ENCODE measurements at places on chromosomes 11 and 22.
A peak's percentile ranks its signal among the peaks of the same experiment; 100 is the strongest.

GRCh38 chr11:8754241-8754640, 71.6 kb downstream of the RPL27A start:
- no peak for DNase-seq

DNA sequence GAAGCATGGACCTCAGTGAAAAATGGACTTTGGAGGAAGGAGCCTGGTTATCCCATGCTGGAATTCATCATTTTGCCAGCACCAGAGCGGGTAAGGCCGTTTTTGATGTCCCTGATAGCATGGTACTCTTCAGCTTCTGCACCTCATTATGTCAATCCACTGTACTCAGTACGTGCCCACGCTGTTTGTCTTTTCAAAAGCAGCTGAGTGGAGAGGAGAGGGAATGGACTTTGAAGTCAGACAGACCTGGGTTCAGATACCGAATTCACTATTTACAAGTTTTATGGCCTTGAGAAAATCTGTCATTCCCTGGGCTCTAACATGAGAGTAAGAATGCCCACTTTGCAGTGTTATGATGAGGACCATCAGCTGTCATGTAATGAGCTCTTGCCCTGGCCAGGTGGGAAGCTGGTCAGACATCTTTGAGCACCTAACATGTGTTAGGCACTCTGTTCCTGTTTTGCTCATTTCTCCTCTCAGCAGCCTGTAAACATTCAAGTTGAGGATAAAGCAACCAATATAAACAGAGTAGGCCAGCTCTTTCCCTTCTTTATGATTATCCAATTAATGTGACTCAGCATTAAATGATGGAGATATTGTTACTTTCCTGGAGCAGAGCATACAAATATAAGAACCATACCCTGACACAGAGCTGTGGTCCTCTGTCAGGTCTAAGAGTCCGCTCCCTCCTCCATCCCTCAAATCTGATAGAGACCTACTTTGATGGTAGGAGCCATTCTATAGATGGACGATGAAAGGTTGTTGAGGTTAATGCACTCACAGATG, 39.0 kb upstream of the AMOTL1 start:
- no peak for DNase-seq

DNA sequence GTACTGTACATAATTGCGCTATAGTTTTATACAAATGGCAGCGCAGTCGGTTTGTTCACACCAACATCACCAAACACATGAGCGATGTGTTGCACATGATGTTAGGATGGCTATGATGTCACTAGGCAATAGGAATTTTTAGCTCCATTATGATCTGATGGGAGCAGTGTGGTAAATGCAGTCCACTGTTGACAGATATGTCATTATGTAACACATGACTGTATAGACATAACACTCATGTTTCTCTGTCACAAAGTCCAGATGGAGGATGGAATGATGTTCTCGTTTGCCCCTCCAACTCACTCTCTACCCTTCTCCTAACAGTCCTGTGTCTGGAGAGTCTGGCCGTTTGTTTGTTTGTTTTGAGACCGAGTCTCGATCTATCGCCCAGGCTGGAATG, 288.5 kb downstream of the LARGE1 start:
- DNase-seq: no peak

- no peak for DNase-seq
Observed at GRCh38 chr11:88249706-88250105, 74.5 kb upstream of the RAB38 start.

- DNase-seq: no peak
Observed at GRCh38 chr11:40061221-40061620, 1398.2 kb downstream of the LRRC4C start.

DNA sequence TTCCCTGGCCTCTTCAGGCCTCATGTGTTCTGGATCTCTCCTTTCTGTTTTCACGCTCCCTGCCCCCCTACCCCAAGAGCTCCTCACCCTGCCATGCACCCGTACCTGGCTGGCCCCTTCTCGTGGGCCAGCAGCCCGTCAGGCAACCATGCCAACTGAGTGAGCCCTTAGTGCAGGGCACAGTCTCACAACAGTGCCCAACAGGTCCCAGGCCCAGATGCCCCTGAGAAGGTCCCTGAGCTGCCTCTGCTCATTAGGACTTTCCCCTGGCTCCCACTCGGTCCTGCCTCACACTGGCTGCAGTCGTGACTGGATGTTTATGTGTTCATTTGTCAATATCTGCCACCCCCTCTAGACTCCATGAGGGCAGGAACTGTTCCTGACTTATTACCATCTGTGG, 44.8 kb upstream of the IGSF9B start:
- no peak for DNase-seq

- peak; percentile 64 for DNase-seq
Observed at GRCh38 chr11:124917115-124917637, 1.9 kb upstream of the HEPN1 start.

DNA sequence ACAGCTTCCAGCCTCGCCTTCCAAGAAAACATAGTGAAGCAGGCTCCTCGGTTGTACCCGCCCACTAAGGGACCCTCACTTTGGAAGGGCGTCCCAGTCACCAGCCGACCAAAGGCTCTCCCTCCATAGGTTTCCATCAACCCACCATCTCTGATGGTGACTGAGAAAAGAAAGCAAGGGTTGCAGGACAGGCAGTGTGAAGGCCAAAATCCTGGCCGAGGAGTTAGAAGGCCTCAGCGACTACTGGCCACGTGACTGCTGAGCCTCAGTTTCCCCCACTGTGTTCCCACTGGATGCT, 2.7 kb downstream of the FXYD6 start:
- no peak for DNase-seq

GRCh38 chr11:70243912-70244652, 26.4 kb upstream of the PPFIA1 start:
- peak; percentile 12 for DNase-seq

DNA sequence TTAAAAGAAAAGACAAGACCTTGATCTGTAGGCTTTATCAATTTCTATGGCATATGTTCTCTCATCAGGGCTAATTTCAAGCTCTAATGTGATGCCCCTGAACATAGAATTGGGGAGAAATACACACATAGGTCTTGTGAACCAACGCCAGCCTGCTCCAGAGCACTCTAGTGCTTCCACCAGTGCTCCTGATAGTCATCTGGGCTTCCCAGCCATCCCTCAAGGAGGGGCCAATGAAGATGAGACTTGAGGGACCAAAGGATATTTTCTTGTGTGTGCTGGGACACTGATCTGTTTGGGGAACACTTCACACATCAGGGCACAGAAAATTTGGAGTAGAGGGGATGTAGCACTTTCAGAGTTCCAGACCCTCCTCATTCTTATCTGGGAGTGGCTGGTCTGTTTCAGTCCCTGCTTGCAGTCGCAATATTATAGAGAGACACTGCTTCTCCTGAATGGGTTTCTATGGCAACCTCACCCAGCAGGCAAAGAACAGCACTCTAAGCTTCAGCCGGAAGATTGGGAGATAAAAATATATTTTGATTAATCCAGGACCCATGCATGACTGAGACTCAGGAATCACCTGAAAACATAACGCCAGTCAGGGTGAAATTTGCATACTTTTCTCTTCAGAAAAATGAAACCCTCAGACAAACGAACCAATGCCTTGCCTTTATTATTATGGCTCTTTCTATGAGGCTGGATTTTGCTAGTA, 28.4 kb upstream of the SCN3B start:
- no peak for DNase-seq

DNA sequence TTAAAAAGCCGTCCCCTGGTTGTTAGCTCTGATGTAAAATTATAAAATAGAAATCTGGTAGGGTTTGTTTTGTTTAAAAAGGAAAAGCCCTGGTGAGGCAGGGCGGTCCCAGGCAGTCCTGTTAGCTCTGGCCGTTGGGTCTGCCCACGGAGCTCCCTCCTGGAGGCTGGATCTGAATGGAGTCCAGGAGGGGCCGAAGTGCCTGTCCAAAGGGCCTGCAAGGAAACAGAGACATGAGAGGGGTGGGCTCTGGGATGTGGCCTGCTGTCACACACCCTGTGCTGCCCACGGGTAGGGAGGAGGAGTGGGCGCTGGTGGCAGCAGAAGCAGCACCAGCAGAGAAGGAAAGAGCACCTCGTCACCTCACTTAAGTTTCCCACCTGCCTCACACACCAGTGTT, 11.3 kb upstream of the PMM1 start:
- DNase-seq: no peak

DNA sequence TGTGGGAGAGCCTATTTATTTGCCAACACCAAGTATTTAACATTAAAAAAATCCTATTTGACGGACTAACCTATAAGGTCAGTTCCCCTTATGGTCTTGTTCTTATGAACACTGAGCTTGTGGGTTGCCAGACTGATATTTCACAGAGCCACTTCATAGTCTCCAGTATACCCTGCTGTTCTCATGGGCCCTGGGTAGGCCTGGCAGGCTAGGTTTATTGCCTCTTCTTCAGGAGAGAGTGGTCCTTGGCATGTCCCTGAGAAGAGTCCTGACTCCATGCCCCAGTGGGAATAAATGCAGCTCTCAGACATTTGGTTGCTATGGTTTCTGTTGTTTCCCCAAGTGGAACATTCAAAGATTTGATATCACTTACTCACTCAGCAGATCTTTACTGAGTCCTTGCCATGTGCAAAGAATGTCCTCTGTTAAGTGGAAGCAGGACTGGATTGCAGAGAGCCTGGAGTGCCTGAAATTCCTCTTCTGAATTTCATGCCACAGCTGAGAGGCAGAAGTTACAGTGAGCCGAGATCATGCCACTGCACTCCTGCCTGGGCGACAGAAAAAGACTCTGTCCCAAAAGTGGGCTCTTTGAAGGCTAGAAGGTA, 15.7 kb downstream of the SLC5A1 start:
- peak; percentile 26 for DNase-seq

DNA sequence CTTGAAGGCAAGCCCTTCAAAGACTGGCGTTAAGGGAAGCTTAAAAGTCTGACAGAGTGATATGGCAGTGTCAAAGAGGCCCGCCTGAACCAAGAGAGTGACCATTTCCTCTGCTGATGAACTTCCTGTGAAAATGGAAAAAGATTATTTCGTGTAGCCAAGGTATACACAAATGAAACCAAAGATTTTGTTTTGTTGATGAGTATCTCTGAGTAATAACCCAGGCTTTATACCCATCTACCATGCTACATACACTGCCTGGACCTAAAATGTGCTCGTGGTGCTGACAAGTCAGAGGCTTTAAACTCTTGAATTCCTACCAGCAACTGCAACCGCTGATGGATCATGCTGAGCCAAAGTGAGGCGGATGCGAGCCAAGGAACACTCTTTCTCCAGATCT, 21.0 kb upstream of the FNBP4 start:
- DNase-seq: no peak

- peak; percentile 75 for DNase-seq
Observed at GRCh38 chr11:122656631-122657101, 1.1 kb downstream of the UBASH3B start.

DNA sequence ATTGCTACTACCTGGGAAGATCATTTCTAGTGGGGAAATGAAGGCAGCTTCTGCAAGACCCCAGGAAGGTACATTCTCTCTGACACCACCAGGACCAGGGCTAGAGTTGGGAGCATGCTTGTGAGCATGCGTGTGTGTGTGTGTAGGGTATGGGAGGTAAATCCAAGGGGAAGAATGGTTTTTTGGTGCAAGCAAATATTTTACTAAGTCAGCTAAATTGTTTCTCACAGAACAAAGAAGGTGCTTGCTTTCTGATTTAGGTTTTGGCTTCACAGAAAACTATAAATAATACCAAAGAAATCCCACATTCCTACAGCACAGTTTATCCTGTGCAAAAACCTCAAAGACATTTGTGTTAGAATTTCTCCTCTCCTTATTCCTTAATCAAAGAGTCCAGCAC, 344.0 kb upstream of the CCDC90B start:
- DNase-seq: no peak

DNA sequence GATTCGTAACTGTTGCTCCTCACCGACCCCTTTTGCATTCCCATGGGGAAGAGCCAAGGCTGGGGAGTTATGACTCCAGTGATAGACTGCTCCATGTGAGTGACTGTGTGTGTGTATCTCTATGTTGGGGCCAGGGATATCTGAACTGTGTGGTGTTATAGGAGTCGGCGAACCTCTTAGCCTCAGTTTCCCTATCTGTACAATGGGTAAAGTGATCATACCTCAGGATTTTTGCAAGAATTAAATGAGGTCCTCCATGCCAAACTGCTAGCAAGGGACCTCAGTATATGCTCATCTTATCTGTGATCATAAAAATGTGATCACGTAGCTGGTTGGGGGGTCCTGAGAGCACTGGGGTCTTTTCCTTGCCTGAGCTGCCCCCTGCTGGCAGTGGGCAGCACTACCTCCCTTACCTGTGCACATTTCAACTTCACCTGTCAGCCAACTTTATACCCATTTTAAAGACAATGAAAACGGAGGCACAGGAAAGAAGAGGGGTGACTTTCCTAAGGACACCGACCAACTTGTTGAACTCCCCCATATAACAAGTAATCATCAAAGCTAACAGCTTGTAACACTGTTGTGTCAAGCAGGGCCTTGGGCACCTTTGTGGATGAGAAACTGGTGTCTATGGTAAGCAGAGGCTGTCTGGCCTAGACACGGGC, 1.4 kb upstream of the DPP3 start:
- no peak for DNase-seq

DNA sequence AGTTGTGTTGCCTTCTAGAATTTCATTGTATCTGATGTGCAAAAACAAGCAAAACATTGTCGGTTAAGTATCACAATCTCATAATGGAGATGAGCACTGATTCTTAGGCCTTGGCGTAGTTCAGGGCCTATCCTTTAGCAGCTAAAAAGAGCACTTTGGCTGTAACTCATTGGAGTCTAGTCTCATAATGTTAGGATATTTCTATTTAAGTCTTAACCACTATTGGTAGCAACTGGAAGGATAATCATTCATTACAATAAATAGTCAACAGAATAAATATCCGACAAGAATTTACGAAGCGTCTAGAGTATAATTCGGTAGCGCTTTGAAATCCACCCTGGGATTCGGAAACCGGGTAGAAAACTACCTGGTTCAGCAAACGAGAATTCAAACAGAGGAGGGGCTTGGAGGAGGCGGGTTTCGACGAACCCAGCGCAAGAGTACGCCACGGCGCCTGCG, 461 bp upstream of the EED start:
- no peak for DNase-seq

DNA sequence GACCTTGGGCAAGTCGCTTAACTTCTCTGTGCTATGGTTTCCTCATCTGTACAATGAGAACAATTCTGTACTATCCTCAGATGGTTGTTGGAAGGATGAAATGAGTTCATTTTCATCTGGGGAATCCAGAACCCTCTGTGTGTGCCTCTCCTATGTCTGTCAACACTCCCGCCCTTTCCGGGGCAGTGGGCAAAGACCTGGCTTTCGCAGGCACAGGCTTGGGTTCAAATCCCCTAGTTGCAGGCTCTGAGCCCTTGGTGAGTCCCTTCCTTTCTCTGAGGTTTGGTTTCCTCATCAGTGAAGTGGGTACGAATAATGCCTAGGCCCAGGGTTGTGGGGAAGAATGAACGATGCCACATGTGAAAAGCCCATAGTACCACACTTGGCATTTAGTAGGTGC, 6.0 kb downstream of the PNPLA5 start:
- no peak for DNase-seq

- no peak for DNase-seq
Observed at GRCh38 chr11:129023968-129024676, 81.5 kb upstream of the TP53AIP1 start.

GRCh38 chr11:119207415-119207960, 1.3 kb downstream of the CBL start:
- no peak for DNase-seq

GRCh38 chr22:32327596-32328171, 30.0 kb upstream of the RFPL3 start:
- DNase-seq: no peak

GRCh38 chr11:128552783-128553661, 34.3 kb downstream of the ETS1 start:
- peak; percentile 91 for DNase-seq

Data from mesenchymal stem cell (in vitro differentiated cells and primary cell).